NCI-H1930 (cell line): ENCODE measurements at places on chromosomes 3 and 15.

- no peak for DNase-seq
These were observed 4.9 kb downstream of the CCDC33 start for GRCh38 chr15:74240897-74241614.

GRCh38 chr3:47573190-47574172, 5.2 kb downstream of the CSPG5 start:
- DNase-seq, result no peak

- no peak for DNase-seq
These were observed 10.1 kb upstream of the AVEN start for GRCh38 chr15:34049112-34049511.

DNA sequence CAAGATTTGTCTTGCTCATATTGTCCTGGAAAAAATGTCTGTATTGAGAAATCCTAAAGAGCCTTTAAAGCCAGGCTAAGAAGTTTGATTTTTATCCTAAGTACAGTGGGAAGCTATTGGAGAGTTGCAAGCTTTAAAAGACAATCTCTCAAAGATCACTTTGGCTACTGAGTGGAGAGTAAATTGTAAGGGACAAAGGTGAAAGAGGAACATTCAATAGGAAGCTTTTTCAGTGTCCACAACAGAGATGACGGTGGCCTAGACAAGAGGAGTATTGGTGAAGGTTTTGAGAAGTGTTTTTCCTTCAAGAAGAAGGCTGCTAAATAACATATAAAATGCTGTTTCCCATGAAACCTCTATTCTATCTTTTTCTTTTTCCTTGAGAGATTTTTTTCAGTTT, 249.5 kb upstream of the IL12A start:
- no peak for DNase-seq

- no peak for DNase-seq
These were observed 9.3 kb downstream of the MSL2 start for GRCh38 chr3:136186846-136187245.

GRCh38 chr3:100226712-100227429, 33.9 kb upstream of the TBC1D23 start:
- no peak for DNase-seq

- no peak for DNase-seq
These were observed 67.4 kb upstream of the OSBPL11 start for GRCh38 chr3:125662675-125663074.

GRCh38 chr3:134462331-134462941, 23.3 kb downstream of the ANAPC13 start:
- DNase-seq, result no peak

- DNase-seq, result no peak
These were observed at the start of gene RHCG for GRCh38 chr15:89496155-89497098. Gene RHCG (minus strand): TSS chr15:89496583. CDS start chr15:89496544, 39 bp downstream.

DNA sequence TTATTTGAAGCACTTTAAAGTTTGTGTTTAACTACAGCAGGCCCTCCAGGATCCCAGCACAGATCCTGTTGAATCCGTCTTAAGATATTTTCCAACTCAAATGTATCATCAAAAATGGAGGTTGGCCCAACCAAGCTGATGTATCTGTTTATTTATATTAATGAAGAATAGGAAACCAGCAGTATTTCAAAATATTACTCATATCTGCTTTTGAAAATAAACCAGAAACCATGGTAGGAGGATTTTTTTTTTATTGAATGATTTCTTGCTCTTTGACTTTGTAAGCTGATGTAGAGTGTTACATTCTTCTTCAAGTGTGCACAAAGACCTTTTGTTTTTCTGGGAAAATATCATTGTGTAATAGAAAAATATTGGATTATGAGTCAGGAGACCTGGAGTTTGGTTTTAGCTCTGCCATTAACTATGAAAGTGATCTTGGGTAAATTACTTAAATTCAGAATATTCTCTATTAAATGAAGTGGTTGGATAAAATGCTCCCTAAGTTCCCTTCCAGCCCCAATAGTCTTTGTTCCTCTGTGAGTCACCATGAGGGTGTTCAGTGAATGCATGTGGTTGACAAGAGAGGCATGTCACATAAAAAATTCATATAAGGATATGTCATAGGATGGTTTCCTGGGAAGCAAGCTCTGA, 221.3 kb upstream of the GAP43 start:
- DNase-seq, result no peak

DNA sequence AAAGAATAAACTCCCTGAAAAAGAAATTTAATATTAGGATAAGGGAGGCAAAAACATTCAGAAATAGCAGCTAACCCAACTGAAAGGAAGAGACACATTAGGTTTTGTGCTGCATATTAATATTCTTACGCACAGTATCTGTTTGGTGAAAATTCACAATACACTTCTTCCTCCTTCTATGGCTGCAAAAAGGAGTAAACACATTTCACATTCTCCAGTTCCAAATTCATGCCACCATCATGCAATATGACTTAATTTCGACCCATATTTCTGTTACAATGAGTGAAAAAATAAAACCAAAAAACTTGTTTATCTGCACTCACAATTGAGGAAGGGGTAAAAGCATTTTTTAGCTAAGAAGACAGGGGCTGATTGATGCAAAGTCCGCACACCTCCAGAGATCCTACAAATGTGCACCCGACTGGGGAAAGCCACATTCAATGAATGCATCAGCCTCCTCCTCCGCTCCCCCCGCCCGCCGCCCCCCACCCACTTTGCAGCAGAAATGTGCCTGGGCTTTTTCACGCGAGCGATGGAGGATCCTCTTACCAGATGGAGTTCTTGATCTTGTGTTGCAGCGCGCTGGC, 1.0 kb downstream of the RFX7 start:
- no peak for DNase-seq

DNA sequence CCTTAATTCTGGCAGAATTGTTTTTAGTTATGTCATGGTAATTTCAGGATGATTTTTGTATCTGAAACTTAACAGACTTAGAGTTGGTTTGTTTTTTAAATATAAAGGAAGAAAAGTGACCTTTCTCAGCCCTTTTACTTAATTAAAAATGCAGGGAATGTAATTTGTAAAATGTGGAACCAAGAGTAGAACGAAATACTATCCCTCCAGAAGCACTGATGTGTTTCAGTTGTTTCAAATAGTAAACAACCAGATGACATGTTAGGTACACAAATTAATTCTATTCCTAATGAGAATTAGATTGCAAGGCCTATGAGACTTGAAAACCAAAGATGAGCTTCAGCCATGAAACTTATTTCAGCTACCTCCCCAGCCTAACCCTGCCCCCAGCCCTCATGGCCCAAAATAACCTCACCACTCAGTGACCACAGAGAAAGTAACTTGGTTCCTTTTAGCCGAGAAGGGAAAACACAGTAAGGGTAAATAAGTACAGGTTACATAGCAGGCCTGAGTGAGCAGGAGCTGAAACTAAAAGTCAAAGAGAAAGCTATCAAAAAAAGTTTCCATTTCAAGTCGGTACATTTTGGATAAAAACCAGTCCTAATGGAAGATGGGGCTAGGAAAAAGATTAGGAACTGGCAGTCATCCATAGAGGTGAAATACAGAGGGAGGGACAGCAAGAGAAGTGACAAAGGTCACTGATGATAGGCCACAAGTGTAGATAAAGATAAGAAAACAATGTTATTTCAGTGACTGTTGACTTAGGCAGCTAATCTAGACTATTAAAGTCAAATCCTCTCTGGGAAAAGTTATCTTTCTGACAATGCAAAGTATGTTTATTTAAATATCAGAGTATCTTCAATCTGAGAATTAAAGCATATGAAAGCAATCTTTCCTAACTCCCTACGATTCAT, 23.2 kb downstream of the SENP8 start:
- no peak for DNase-seq

DNA sequence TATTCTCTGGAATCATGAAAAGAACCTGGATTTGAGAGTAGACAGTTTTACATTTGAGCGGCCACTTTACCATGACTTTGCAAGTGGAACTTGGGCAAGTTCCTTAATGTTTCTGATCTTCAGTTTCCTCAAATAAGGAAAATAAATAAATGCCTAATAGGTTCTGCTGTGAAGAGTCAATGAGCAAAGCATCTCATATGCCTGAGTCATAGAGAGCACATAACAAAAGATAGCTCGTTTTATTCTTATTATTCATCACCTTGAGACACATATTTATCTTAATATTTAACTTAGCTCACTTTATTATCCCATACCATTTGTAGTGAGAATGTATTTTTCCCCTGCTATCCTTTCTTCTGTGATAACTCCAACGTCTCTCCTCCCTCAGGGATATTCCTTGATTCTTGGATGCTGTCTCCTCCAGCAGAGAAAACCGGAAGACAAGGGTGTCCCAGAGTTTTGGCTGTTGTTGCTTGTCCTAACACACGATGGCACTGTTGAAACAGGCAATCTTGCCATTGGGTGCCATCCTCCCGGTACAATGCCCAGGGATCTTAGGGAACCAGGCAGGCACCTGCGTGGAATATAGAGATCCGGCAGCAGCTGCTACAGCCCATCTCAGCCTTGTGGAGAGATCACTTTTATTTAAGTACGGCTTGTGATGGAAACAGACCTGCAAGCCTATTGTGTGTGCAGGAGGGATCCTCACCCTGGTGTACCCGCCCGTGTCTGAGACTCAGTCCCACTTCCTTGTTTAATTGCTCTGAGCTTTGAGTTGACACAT, 33.3 kb upstream of the VPS33B start:
- peak; percentile 63 for DNase-seq

- DNase-seq, result peak; percentile 15
These were observed 18.0 kb upstream of the DNAJC13 start for GRCh38 chr3:132399054-132399929.

GRCh38 chr3:157578181-157578580, 75.0 kb upstream of the VEPH1 start:
- DNase-seq, result no peak

DNA sequence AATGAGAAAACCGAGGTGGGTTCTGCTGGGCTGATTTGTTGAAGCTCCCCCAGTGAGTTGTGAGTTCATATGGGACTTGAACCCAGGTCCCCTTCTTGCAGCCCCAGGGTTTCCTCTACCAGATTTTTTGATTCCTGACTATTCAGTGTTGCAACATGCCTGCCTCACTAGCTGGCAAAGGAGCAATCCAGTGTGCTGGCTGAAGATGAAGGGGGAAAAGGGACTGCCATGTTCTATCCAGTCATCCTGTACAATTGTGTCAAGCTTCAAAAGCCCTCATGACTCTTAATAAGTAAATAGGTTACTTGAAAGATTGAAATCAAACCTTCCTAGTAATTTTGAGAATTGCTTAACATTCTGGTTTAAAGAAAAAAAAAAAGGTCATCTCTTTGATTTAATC, 211.5 kb upstream of the TP63 start:
- DNase-seq, result no peak

DNA sequence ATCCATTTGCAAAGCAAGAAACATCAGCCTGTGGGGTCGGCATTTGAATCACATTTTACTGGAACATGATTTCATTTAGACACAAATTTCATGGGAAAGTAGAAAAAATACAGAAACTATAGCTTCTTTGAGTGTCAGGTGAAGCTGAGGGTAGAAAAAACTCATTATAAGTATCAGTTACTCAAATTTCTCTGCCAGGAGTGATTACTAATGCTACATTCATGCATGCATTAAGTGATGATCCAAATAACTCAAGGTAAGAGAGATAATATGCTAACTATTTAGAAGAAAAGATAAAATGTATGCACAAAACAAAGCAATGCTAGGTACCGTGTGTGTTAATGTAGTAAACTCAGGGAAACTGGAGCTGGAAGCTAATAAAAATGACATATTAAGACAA, 406.0 kb downstream of the GAP43 start:
- DNase-seq, result no peak

- DNase-seq, result no peak
These were observed 213.9 kb downstream of the TP63 start for GRCh38 chr3:189845069-189845468.

- DNase-seq, result no peak
These were observed 156.3 kb downstream of the WNT5A start for GRCh38 chr3:55330756-55331155.

- DNase-seq, result no peak
These were observed 9.9 kb downstream of the KIF23 start for GRCh38 chr15:69424001-69424400.

DNA sequence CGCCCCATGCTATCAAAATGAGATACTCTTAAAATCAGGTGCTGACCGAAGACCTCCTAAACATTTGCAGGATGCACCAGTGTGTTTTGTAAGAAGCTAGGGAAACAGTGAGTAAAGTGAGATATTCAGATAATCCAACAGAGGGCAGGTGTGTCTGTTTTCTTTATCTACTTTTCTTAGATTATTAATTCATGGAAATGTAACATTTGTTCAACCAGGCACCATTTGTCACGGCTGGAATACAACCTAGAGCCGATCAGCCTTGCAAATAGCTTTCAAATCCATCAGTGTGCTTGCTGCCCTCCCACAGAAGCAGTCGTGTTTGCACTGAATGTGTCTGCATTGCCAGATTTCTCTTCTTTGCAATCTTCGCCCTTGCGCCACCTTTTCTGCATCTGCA, 201.9 kb upstream of the CHRM5 start:
- DNase-seq, result no peak

GRCh38 chr15:32029862-32030781, at the start of gene CHRNA7:
Gene CHRNA7 (plus strand): TSS chr15:32030515. CDS start chr15:32030595, 80 bp downstream.
- DNase-seq, result peak; percentile 53

DNA sequence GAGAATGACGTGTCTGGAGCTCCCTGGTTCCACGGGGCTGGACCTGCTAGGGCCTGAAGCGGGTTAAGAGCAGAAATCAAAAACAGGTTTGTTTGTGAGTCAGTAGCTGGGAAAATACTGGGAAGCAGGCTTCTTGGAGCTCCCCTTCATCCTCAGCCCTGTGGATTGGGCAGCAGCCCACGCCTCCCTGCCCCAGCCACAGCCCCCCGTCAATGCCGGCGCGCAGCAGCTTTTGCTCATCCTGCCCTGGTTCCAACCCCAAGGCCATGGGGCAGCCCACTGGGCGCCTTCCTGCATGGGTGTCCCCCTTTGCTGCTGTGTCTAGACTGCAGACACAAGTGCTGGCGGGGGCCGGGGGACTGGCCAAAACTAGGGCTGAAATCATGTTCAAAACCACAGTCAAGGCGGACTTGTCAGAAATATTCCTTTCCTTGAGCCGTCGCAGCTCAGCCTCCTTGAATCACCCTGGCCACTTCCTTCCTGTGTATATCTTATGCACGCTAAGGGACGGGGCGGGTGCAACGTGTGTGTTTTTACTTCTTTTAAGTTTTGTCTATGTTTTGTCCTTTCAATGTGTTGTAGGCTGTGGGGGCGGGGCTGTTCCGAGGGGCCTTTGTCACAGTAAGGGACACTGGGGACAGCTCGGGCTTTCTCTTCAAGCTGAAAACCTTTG, 108.1 kb downstream of the KLF13 start:
- no peak for DNase-seq

DNA sequence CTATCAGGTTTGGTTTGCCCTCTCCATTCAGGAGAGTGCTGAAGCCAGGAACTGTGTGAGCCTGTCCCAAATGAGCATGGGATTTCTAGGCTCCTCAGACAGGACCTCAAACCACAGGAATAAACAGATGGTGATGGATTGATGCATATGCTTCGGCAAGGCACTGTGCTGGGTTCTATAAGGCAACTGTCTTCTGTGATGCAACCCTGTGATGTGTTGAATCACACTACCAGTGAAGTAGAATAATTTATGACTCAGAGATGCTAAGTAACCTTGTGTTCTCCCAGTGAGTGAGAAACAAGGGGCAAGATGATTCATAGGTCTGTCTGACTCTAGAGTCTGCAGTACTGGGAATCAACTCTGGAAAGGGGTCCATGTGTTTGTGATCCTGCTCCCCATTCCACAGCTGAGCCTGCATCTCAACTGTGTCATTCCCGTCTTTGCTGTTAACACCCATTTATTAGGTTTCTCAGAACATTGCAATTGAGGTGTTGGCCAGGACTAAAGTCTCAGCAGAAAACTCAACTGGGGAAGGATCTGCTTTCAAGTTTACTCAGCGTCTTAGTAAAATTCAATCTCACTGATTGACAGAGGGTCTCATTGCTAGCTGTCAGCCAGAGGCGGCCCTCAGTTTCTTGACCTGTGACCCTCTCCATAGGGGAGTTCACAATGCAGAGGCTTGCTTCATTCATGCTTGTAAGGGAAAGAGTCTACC, 510.1 kb upstream of the CFAP20DC start:
- DNase-seq, result no peak
